ENCODE measurements at places on chromosomes 6 and 20.
A peak's percentile ranks its signal among the peaks of the same experiment; 100 is the strongest.

- peak; percentile 41 for DNase-seq
These were observed 17.1 kb upstream of the CALHM6 start for GRCh38 chr6:116444092-116444491.

DNA sequence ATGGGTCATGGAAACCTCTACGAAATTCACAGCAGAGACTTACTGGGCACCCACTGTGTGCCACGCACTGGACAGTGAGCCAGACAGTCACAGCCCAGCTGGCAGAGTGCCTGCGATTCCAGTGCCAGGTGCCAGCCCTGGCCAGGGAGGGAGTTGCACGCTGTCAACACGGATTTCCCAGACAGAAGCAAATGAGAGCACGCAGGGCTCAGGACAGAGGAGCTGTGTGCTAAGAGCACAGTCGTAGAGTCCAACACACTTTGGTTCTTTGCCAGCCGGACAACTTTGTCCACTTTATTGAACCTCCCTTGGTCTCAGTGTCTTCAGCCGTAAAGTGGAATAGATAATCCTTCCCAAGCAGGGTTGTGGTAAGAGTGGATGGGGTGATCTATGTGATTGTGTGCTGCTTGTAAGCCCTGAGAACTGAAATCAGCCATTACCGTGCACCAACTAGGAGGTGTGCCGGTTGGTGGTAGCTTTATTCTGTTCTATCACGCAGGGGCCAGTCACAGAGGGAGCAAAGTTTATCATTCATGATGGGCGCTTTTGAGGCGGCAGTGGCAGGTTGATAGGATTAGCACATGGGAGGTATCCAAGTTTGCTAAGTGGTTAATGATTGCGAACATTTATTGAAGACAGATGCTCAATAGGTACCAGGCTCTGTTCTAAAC is 40.6 kb downstream of the SIRPA start:
- no peak for DNase-seq

DNA sequence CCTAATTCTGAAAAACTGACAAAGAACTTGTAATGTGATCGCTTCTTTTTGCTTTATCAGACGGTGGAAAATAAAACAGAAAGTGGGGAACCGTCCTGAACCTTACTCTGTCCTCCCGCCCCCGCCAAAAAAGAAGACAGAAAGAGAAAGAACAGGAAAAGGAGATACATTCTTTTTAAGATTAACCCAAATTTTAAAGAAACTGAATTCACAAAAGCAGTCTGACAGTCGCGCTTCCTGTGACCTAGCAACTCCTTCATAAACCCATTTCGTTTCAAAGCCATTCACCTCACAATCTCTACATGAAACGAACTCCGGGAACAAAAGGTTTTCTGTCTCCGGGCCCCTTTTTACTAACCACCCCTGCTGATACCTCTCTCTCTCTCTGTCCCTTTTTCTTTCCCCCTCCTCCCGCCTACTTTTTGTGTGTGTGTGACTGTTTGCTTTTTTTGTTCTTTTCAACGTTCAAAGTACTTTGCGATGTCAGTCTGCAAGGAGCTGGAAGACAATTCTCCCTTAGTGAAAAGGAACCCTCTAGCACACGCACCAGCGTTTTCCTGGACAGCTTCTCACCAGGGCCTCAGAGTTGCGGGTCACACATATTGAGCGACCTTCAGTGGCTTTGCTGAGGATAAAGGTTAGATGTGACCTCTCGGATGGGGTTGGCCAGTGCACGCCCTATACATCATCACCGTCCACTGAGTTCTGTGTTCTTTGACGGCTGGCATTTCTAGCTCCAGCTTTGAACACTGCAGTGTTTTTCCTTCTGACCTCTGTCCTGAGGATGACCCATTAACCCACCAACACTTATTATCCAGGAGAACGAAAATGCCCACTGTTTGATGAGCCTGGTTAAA is 530 bp upstream of the NEDD9 start:
- DNase-seq: no peak

- DNase-seq: no peak
These were observed 2.8 kb upstream of the CALHM4 start for GRCh38 chr6:116550796-116551195.

- DNase-seq: no peak
These were observed 432.8 kb downstream of the CD83 start for GRCh38 chr6:14550410-14550809.

GRCh38 chr6:45044086-45044485 is 284.0 kb upstream of the RUNX2 start:
- DNase-seq: no peak

DNA sequence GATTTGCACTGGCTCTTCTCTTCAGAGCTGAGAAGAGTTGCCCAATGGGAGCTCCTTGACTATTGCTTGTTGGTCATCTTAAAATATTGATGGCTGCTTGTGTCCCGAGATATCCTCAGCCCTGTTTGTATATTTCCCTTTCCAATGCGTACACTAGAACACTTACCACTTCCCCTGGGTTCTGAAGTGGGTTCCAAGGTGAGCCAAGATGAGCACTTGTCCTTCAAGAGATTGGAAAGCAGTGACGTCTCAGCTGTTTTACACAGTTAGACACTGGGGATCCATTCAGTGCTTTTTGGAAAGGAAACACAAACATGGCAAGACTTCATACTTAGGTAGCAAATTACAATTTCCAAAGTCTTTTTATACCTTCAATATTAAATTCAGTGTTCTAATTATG is 716.4 kb upstream of the CITED2 start:
- no peak for DNase-seq

GRCh38 chr20:45555198-45555597 is 8.0 kb upstream of the EPPIN start:
- no peak for DNase-seq

- peak; percentile 89 for DNase-seq
These were observed at the start of gene CDKN1A for GRCh38 chr6:36678488-36679042. Gene CDKN1A, plus strand, starts transcription at chr6:36678714. Its CDS starts 5,388 bp downstream, at chr6:36684102.

DNA sequence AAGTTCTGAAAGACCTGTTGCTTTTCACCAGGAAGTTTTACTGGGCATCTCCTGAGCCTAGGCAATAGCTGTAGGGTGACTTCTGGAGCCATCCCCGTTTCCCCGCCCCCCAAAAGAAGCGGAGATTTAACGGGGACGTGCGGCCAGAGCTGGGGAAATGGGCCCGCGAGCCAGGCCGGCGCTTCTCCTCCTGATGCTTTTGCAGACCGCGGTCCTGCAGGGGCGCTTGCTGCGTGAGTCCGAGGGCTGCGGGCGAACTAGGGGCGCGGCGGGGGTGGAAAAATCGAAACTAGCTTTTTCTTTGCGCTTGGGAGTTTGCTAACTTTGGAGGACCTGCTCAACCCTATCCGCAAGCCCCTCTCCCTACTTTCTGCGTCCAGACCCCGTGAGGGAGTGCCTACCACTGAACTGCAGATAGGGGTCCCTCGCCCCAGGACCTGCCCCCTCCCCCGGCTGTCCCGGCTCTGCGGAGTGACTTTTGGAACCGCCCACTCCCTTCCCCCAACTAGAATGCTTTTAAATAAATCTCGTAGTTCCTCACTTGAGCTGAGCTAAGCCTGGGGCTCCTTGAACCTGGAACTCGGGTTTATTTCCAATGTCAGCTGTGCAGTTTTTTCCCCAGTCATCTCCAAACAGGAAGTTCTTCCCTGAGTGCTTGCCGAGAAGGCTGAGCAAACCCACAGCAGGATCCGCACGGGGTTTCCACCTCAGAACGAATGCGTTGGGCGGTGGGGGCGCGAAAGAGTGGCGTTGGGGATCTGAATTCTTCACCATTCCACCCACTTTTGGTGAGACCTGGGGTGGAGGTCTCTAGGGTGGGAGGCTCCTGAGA is at the start of gene HFE:
TSS of gene HFE (plus strand) at position 146 of the 832 bp plus-strand sequence. CDS start at position 158, 12 bp downstream.
- DNase-seq: peak; percentile 52

GRCh38 chr6:156027248-156027626 is 571.6 kb upstream of the NOX3 start:
- no peak for DNase-seq

DNA sequence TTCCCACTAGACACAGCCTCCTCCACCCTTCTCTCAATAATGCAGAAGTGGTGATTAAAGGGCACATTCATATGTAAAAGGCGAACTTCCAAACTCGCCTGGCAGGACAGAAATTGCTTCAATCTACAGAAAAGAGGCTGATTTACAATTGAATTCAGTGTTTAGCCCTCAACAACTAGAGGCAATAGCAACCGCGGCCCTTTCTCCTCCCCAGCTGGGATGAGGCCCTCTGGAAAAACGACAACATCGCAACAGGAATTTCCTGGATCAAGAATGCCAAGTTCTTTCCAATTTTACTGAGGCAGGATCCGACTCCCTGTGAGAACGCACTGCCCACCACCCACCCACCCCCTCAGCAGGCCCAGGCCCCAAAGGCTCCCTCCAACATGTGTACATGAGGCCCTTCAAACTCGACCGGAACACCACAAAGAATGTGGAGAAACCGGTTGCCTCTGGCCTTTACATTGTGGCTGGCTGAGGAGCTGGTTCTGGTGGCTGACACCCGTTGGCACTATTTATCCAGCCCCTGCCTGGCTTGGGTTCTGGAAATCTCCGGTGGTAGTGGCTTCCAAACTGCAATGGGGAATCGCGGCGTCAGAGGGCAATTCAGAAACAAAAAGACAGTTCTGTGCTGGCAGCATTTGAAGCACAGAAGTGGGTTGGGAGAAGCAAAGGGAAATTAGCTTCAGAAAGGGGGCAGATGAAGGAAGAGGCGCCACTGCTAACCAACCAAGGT is 36.8 kb downstream of the ZMYND8 start:
- DNase-seq: no peak

DNA sequence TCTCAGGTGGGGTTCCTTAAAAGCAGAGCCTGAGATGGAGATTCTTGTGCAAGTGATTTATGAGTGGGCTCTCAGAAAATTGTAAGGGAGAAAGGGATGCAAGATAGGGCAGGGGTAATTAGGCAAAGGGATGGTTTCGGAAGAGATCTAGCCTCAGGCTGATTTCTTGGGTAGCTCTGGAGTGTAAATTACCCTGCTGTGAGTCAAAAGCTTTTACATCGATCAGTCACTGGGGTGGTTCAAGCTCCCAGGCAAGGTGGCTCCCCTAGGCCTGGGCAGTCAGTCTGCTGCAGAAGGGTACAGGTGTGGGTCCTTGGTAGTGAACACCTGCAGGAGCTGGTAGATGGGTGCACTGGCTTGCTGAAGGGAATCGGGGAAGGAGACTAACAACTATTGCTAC is 11.1 kb upstream of the PM20D2 start:
- no peak for DNase-seq

DNA sequence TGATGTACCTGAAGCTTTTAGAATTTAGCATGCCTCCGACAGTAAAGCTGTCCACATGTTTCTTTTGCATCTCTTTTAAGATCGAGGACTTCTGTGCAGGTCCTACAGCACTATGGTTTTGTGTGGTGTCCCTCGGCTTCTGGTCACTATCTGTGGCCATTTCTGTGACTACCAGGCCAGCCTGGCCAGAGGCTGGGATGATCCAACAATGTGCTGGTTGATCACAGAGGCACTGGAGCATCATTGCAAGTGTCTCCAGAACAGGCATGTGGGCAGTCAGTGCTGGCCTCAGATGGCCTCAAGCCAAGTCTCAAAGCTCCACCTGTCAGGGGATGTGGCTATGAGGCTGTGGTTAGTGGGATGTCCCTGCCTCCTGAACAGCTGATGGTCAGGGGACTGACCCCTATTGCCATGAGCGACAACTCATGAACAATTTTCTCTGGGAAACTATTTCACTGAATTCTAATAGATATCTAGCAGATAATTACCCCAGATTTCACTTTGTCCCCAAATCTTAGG is 136.6 kb downstream of the SYNDIG1 start:
- DNase-seq: no peak

GRCh38 chr6:17393892-17394631 is 667 bp downstream of the CAP2 start:
- DNase-seq: no peak

DNA sequence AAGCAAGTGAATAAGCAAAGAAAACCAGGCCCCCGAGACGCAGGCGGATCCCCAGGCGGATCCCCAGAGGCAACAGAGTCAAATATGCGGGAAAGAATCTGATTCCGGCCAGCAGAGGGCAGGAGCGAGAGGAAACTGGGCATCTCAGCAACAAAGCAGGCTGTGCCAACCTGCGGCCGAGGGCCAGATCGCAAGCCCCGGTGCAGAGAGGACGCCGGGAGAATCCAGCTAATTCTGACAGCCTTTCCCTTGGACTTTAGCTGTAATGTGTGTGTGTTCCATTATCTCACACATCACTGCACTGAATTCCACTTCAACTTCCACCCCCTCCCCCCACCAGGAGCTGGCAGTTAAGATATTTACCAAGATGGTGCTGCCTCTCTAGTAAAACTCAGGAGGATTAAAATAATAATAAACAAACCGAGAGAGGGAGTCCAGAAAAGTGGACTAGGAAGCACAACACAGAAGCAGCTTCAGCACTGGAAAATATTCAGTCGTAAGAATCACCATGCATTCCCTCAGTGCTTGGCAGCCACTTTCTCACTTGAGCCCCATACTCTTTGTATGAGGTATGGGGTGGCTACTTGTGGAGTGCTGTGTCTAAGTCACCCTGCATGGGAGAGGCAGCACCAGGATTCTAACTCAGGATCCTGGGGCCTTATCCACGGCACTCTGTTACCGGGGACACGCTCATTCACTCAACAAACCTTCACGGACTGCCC is 66.2 kb upstream of the SNX9 start:
- DNase-seq: peak; percentile 58

DNA sequence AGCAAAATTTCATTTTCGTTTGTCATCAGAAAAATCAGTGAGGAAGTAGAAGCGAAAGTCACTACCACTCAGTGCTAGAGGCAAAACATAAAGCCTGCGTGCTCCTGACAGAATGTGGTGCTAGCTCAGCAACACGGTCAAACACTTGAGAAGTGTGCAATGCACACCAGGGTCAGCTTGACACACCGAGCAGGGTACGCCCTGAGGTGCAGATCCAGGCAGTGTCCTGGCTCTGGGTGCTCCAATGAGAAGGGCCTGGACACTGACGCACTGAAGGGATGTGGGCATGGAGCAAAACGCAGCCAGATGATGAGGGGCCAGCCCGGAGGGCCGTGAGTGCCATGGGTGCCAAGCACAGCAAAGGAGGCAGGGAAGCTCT is 5.9 kb downstream of the RNASET2 start:
- DNase-seq: peak; percentile 68

DNA sequence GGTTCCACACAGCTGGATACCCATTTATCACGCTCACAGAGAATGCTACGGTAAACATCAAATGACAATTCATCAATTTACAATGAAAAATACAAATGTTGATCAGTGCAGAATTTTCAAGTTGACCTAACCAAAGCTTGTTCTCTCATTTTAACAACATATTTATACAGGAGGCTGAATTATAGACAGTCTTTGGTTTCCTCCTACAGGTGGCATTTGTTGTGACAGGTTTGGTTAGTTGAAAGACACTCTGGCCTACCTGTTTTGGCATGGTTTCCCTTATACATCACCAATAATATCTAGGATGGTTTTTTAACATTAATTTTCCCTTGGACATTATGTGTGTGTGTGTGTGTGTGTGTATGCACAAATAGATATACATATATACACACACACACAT is 642.5 kb upstream of the MMS22L start:
- DNase-seq: no peak

GRCh38 chr6:16179970-16180431 is 51.1 kb downstream of the MYLIP start:
- DNase-seq: no peak

DNA sequence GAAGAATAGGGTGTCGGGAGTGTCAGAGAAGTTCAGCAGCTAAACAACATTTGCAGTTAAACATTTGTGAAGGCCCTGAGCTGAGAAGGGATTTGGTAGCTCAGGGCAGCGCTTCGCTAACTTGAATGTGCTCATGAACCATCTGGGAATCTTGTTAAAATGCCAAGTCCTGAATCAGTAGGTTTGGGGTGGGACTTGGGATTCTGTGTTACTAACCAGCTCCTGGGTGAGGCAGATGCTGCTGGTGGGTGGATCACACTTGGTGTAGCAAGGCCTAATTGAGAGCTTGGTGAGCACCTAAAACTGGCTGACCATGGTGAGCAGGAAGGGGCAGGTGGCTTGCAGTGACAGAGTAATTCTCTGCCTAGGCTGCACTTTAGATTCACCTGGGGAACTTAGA is 5.9 kb downstream of the PTPRA start:
- no peak for DNase-seq
